ENCODE measurements at places on chromosomes 16 and 17.
A peak's percentile ranks its signal among the peaks of the same experiment; 100 is the strongest.

GRCh38 chr16:86566966-86567700 lies 504 bp downstream of the FOXC2 start:
- DNase-seq, result peak; percentile 60

DNA sequence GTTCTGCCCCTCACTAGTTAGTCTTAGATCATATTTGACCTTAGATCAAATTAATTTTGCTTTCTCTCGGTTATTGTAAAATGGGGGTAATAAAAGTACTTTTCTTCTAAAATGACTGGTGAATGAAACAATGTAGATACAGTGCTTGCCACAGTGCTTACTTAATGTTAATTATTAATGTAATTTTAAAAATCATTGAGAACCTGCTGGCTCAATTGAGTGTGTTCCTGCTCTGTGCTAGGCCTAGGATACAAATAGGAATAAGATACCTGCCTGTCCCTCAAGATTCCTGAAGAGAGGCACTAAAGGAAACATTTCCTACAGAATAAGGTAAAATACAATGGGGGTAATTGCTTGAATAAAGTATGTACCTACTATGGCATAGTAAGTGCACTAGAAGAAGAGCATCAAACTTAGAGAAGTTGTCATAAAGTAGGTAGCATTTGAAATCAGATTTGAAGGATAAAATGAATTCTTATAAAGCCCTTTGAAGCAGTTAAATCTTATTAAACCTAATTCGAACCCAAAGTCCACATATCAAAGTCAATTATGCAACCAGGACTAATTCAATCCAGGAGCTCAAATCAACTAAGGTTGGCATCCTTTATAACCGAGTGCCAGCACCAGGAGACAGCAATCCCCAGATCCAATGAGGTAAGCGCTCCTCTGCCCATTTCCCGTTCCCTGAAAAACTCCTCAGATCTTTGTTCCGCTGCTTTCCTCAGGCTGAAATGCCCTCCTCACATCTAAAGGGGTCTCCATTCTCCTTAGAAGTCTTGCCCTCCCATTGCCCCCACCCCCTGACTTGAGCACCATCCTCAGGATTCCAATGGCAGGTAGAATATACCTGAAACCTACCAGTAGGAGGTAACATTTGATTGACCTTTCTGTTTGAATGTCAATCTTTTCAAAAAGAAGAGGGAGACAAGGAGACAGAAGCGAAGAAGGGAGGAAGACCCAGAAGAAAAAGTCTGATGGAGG lies 2.4 kb upstream of the MED13 start:
- no peak for DNase-seq

GRCh38 chr16:3149193-3149530 lies 14.3 kb downstream of the ZNF213 start:
- no peak for DNase-seq

DNA sequence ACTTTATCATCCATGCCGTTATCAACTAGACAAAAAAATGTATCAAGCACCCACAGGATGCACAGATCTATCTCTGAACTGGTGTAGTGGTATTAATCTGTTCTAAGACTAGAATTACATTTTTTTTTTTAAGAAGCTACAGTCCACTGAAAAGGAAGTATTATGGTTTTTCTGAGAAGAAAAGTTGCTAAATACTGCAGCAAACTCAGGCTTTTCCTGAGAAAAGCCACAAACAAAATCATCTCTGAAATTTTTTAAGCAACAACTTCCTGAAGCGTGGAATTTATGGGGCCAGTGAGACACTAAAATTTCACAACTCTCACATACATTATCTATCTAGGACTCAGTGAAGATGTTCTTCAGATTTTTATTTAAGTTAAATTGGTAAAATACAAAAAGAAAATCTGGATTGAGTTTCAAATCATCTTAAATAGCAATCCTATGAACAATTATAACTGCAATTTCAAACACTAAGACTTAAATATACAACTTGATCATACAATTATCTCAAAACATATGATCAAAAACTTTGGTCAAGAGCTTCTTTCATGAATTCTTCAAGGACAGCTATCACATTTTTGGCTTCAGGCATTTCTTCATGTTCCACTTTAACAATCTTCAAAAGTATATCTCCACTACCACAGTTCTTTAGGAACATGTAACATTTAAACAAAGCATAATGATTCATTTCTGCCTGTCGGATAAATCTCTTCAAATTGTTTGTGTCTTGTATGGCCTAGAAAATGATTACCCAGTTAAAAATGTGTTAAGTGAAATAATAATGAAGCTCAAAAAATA lies 10.5 kb downstream of the C17orf75 start:
- no peak for DNase-seq

- DNase-seq, result no peak
Observed at GRCh38 chr16:12771341-12771798, 32.3 kb downstream of the CPPED1 start.

DNA sequence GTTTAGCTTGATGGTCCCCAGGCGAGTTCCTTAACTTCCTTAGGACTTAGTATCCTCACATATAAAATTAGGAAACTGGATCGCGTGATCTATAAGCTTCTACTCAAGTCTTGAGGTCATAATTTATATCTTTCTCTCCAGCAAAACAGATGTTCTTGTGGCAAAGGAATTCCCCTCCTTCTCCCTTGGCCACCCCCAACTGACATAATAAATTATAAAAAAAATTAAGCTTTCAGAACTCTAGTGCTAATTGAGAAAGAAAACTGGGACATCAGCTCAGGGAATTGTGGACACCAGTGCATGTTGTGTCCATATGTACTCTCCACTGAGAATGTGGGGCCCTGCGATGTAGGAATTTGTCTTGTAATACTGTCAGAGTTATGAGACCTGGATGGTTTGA lies 13.5 kb downstream of the GNAO1 start:
- DNase-seq, result no peak

- DNase-seq, result no peak
Observed at GRCh38 chr17:9828296-9829295, 2.9 kb downstream of the GLP2R start.

DNA sequence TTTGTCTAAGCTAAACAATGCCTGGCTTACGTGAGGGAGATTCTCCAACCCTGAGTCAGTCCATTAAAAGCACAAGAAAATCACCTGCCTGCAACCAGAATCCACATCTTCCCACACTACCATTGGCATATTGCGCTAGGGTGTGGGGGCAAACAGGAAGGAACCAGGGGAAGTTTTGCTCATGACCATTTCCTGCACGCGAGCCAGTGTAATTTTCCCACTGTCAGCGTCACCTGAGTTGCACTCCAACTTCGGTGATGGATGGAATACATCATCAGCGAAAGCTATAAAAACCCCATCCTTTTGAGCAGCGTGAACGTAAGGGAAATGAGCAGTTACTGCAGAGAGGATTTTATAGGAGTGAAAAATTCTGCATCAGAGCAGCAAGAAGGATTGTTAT lies 167.9 kb upstream of the NOL11 start:
- DNase-seq, result no peak

DNA sequence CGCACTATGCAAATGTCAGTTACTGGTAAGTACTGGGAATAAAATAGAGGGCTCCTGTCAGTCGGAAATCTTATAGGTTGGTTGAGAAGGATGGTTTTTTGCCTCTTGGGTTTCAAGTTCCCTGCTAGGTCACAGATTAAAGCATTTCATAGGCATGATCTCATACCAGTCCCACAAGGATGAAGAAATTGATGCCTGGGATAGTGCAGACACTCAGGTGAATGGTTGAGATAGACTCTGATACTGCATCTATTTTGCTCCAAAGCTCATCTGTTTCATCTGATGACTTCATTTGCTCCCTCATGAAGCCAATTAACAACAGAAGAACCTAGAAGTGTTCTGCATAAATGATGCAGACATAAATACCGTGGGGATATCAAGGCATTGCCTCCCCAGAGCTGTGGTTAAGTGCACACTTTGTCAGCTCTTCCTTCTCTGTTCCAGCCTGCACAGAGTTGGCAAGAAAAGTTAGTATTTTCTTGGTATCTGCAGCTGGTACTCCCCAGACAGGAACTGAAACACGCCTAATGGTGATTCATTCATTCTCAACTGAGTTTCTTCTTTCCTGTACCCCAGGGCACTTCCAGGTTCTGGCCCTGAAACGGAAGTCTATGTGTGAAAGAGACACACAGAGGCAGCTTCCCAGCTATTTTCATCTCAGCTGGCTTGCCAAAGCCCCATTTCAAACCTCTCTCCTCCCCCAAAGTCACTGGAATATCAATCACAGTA lies 418.3 kb upstream of the SALL1 start:
- DNase-seq, result no peak

GRCh38 chr16:15641753-15642556 lies 999 bp downstream of the MARF1 start:
- no peak for DNase-seq

DNA sequence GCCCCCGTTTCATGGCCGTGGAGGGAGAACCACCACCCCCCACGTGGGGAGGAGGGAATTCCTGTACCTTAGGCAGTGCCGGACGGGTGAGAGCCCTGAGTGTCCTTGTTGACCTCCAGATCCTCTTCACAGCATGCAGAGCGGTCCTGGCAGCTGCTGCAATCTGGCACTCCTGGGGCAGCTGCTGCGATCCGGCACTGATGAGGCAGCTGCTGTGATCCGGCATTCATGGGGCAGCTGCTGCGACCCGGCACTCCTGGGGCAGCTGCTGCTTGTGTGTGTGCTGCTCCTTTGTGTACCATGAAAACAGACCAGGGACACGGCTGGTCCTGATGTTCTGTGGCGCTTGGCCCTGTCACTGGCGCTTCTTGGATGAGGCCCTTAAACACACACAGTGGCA lies 12.8 kb downstream of the ZNF778 start:
- no peak for DNase-seq

DNA sequence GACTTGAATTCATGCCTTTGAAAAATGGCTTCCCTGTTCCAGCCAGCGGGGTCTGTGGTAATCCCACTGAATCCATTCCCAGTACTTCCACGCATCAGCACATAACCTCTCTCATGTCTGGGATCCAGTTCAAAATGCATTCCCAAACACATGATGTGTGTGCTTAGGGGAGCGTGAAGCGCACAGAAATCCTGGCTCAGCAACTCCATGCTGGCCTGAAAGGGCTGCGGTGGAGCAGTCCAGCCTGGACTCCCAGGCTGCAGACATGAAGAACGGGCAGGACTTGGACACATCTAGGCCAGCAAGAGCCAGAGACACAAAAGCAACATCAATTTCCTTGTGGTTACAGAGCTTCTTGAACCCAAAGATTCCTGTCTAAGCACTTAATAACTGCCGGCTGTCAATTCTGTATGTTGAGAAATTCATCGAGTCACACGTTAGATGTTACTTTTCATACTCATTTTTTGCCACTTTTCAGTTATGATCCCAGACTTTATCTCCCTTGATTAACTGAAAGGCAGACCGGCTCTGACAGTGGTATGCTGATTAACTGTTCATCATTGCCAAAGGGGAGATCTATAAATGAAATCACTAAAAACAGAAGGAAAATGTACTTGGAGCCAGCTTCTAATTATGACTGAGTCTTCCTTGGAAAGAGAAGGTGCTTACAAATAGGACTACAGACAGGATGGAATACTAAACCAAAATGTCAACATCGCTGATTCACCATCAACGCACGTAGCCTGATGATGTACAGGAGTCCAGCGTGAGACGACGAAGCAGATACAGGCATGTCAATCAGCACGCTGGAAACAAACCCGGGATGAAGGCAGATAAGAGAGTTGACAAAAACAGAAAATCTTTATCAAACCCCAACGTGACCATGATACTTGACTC lies 23.0 kb downstream of the NSMCE1 start:
- peak; percentile 86 for DNase-seq

GRCh38 chr17:78140169-78141051 lies 5.8 kb upstream of the C17orf99 start:
- DNase-seq, result peak; percentile 95

DNA sequence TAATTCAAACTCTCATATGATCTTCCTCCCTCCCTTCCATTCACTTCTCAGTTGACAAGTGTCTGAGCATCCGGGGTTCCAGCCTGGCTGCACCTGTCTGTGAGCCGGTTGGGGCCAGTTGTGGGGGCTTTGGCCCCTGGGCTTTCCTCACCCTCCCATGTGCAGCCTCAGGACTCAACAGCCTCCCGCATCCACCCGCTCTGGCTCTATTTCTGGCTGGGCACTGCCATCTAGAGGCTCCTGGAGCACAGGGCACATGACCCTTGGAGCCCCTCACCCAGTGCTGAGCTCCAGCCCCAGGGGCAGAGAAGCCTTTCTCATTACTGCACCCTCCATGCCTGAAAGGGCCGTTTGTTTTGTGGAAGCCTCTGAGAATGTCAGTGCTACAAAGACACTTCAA lies 43.3 kb downstream of the HAPSTR1 start:
- DNase-seq, result peak; percentile 81

DNA sequence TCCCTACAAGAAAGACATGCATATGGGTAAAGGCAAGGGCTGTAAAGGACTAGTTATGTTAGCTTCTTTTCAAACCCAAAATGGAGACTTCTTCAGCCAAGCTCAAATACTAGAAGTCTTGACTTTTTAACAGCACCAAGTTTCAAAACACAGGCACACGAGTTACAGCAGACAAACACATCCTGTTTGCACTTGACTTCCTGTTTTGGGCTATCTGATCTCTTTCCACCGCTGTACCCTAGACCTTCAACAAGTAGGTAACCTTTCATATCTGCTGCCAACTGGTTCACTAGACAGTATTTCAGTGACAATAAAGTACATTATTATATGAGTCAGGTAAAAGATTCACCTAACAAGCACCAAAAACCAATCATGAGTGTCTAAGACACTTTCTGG lies 12.3 kb downstream of the RFFL start:
- peak; percentile 24 for DNase-seq

DNA sequence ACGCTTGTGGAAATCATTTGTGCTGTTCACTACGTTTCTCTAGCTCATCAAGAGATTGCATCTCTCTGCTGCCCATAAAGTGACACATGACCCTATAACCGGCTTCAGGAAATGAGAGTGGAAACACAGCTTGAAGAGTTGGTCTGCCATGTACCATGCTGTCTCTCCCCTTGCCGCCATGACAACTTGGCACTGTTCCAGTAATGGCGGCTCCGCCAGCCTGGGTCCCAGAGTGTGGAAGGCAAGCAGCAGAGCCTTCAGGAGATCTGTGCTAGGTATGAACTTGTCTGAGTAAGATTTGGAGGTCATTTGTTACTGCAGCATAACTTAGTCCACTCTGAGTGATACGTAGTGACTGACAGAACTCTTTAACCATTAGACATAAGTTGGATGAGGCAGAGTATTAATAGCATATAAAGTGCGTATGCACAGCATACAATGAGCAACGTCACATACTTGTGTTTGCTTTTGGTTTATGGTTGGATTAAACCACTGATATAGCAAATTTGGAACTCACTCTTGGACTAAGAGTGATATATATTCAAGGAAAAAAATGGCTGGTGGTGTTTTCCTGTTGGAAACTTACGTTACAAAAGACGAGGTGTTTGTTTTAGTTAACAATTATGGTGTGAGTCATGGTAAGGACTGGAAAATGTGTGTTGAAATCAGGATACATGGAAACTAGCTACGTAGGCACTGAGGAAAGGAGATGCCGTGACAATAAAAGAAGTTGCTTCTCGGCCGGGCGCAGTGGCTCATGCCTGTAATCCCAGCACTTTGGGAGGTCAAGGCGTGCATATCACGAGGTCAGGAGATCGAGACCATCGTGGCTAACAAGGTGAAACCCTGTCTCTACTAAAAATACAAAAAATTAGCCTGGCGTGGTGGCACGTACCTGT lies 24.4 kb upstream of the PMP22 start:
- DNase-seq, result no peak

GRCh38 chr17:6775871-6776405 lies at the start of gene FBXO39:
FBXO39 (plus strand) TSS chr17:6776215; CDS start chr17:6779869, 3,654 bp downstream.
- DNase-seq, result no peak

GRCh38 chr16:677316-678190 lies 2.1 kb downstream of the RHBDL1 start:
- no peak for DNase-seq

GRCh38 chr17:68391561-68392268 lies 65.6 kb downstream of the WIPI1 start:
- no peak for DNase-seq

GRCh38 chr16:69431948-69432468 lies 7.6 kb downstream of the CYB5B start:
- DNase-seq, result no peak
